ENCODE measurements at places on chromosomes 4 and X.

DNA sequence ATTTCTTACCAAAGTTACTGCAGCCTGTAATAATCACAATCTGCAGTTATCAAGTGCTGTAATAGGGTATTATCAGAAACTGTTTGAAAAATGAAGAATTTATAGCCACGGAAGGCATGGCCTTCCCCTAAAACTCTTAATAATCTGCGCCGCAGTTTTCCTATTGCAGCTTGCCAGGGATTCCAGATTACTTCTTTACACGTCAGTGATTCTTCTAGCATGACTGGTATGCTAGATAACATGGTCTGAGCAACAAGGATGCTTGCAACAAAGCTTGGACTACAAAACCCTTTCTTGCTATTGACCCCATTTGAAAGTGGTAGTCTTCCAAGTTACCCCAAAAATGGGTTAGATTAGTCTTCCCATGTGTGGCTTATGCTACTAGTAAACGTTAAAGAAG is 47.2 kb upstream of the GK2 start:
- no peak for DNase-seq

DNA sequence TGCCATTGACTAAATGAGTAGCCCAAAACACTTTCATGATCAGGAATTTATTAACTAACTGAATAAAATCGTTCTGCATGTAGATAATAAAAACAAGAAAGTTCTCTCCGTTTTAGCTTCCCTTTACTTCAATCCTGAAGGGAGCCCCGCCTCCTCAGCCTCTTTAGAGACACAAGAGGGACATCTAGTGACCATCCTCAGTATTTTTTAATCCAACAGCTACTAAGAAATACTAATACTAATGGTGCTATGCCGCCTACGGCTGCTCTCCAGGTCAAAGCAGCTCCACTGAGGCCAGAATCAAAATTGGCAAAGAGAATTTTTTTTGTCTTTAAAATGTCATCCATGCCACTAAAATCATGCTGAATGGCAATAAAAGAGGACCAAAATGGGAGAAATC is 3.2 kb upstream of the PCDH19 start:
- no peak for DNase-seq

DNA sequence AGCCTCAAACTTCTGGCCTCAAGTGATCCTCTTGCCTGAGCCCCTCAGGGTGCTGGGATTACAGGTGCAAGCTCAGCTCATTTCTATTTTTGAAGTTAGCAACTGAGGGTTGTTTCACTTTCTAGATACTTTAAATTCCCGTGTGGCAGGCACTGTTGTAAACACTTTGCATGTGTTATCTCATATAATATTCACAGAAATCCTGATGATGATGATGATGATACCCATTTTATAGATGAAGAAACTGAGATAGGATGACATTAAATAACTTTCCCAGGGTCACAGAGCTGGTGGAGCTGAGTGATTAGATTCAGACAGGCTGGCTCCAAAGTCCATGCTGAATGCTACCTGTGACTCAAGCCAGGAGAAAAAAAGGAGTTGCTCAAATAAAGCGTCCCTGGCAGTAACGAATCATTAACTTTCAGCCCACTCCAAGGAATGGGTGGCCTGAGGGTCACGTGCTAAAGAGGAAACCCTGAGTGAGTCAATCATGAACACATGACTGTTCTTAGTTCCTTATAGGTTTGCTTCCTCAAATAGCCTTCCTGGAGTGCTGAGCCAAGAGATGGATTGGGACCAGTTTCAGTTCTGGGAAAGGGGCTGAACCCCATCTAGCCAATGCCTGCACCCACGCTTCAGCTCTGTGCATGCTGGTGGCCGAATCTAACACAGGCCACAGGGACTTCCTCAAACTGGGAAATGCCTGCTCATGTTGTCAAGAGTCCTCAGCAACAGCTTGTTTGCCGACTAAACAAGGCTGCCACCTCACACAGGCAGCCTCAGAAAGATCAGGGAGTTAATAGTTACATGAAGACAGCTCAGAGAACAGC is 52.8 kb downstream of the RBM47 start:
- DNase-seq, result no peak

- DNase-seq, result no peak
Measured at GRCh38 chrX:108722561-108722960, 13.8 kb downstream of the IRS4 start.

DNA sequence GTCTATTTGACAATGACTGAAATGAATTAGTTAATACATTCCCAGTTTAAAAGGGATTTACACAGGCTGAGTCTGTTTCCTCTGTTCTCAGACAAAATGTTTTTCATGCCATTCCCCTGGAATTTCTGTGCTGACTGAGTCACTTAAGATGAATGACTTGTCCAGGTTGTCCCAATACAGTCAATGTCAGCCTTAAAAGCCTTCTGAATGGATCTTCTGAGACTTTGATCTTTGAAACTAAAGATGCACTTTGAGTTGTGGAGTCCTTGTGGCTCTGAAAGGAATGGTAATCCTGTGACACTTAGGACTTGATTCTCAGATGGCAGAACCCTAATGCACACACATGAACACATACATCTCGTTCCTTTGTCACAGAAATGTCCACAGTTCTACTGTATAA is 622.2 kb upstream of the GRID2 start:
- no peak for DNase-seq

- DNase-seq, result no peak
Measured at GRCh38 chr4:96952610-96953009, 1112.7 kb downstream of the PDHA2 start.

GRCh38 chr4:17094876-17095210 is 196.4 kb upstream of the LDB2 start:
- DNase-seq, result no peak

DNA sequence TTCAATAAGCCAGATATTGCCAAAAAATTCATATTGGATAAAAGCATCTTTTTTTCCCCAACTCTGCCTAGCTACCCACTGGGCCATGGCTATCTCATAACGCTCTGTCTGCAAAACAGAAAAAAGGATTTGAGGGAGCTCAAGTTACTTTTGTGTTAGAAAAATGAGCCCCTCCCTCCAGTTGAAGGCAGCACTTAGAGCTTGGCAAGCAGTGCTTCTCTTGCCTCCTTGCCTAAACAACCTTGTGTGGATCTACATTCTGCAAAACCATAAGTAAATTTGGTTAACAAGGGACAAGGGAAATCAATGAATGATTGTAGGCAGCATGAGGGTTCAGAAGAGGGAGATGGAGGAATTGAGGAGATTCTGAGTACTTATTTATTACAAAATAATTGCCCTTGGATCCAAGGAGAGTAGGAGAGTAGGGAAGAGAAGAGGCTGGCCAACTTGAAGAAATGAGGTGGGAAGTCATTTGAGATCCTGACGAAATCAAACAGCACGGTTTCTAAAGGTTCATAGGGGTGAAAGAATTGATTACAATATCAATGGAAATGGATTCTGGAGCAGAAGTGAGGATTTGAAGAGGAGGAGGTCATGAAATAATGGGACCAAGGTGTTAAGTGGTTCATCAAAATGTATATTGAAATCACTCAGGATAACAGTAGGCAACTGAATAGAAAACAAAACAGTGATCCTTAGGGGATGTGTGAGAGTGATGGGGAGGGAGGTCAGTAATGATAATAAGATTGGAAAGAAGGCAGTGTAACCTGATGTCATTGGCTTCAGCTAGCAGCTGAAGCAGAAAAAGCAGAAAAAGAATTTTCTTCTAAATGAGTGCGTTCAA is 434.8 kb upstream of the IGFBP7 start:
- DNase-seq, result no peak

- DNase-seq, result no peak
Measured at GRCh38 chr4:55819634-55820033, at the start of gene EXOC1L. Gene EXOC1L, plus strand, starts transcription at chr4:55819790. Its CDS starts 237 bp downstream, at chr4:55820027.

DNA sequence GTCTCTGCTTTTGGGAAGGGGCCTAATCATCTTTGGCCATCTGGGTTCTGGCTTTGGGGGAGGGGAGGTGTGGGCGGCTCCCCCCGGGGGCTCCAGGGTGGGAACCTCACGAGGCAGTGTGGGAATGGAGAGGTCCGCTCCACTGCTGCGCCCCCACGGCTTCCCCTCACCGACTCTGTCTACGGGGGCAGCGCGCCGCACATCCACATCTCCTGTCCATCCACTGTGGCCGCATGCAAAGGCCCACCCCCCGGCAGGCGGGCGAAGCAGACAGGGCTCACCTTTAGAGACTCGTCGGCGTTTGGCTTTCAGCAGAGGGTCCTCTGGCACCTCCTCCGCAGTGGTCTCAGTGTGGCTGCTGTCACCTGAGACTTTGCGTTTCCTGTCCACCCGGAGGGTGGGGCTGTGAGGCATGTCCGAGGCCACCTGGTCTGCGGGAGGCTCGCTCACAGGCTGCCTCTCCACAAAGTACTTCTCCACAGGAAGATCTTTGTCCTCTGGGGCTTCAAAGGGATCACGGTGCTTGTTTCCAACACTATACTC is 33.6 kb downstream of the BCOR start:
- DNase-seq, result no peak

GRCh38 chrX:1480082-1480785 is 27.5 kb upstream of the ASMTL start:
- DNase-seq, result peak; percentile 25

DNA sequence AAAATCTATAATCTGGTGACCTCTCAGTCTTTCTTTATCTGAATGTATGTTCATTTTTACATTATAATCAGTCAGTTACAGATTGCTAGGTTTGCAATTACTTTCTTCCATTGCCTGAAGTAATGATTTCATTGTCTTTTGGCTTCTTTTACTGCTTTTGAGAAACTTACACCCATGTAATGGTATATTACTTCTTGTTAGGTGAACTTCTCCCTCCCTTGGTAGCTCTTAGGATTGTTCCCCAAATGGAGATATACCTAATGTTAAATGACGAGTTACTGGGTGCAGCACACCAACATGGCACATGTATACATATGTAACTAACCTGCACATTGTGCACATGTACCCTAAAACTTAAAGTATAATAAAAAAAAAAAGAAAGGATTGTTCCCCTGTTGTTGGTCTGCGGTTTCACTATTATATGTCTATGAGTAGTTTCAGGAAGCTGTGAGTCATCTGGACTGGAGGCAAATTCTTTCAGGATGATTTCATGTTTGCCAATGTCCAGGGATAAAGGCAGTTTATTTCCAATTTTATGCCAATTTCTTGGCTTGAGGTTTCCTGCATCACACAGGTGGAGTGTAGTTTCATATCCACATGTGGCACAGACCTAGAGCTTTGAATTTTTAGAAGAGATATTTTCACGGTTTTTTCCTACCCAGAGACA is 21.8 kb downstream of the SPANXC start:
- DNase-seq, result no peak

GRCh38 chrX:108537005-108537404 is 97.4 kb downstream of the COL4A5 start:
- DNase-seq, result no peak

DNA sequence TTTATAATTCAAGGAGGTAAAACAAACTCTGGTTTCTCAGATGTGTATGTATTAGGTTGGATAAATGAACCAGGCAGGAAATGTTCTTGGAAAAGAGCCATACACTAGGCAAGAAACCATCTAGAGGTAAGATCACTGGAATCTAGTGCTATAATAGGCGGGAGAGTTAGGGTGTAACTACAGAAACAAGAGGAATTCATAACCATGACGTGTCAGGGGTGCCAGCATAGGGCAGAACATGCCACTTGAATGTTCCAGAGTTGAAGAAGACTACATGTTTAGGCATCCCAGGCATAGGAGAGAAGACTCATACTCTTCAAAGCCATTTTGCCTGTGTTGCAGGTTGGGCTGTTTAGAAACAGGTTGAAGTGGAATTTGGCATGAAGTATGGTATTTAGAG is 198.7 kb downstream of the CCNG2 start:
- DNase-seq, result no peak

- no peak for DNase-seq
Measured at GRCh38 chrX:111181951-111182350, 86.0 kb downstream of the PAK3 start.

- DNase-seq, result no peak
Measured at GRCh38 chr4:76449833-76450232, 14.8 kb downstream of the SHROOM3 start.

DNA sequence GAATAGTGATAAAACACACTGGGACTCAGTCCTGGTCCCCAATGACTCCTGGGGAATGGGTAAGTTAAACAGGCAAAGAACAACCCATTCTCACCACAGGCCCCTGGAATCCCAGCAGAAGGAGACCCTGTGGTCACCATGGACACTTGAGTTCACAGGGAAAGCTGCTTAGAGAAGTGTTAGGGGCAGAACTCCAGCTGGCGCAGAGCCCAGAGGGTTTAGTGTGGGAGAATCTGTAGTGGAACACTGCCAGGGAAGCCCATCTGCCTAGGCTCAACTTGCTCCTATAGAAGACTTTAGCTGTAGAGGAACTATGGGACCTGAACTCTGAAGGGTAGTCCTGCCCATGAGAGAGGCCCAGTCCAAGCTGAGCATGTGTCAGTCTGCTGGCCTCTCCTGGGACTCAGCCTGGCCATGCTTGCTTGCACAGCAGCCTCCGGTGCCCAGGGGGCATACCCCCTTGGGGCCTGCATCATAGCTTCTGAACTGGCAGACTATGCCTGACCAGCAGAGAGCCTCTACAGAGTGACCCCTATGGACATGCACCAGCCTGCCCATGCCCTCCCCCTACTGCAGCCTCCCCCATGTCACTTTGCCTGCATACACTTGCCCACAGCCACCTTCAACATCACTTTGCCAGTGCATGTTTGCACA is 343.5 kb downstream of the IDS start:
- DNase-seq, result no peak

GRCh38 chrX:151505796-151506195 is 57.7 kb upstream of the PASD1 start:
- DNase-seq, result no peak

DNA sequence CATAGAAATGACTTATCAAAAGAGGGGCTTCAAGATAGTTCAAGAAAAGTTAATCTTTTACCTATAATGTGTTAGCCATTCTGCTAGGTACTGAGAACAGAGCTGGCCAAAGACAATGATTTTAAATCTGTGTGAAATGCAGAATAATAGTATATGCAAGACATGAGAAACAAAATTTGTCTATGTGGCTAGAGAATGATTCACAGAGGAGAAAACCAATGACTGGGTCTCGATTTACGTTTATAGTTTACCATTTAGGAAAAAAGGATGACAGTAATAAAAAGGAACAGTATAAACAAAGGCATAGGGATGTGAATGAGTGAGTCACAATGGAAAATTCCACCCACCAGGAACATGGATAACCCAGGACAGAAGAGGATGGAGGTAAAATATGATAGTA is 31.9 kb downstream of the NPFFR2 start:
- no peak for DNase-seq

DNA sequence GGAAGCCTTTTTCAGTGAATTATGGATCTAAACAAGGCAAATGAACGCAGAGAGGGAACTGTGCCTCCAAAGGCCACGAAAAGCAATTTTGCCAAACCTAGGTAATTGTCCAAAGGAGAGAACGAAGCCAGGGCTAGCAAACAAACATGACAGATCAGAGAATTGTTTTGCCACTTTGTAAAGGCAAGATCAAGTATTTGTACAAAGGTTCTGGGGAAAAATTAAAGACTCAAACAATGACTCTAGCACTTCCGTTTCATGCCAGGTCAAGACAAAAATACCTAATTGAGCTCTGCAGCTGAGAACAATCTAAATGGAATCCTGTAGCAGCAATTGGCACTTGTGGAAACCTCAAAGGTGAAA is 8.5 kb downstream of the RBM47 start:
- no peak for DNase-seq

DNA sequence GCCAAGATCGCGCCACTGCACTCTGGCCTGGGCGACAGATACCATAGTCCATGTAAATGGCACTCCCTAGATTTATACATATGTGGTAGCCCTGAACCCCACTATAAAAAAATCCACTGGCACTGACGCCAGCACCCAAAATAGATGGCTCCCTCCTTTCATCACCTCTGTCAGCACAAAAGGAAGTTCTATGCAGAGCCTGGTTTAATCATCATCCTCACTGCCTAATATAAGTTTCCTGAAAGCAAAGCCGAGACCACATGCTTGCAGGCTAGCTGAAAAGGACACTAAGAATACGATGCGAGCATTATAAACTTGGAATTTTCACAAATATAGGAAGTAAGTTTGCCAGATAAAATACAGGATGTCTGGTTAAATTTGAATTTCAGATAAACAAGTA is 27.5 kb upstream of the DOCK11 start:
- no peak for DNase-seq

Measured in activated T-cell treated with anti-CD3 and anti-CD28 coated beads, Interleukin-2, amount 50 U/mL, for 24 hours (primary cell).